ENCODE measurements at places on chromosomes 7 and 10.
A peak's percentile ranks its signal among the peaks of the same experiment; 100 is the strongest.

GRCh38 chr7:70734411-70734810, 397.5 kb upstream of the GALNT17 start:
- no peaks in the 10 kb centered on the region for H3K27me3 ChIP-seq
- H3K27ac ChIP-seq, result no peak overlapping the region
- H3K4me1 ChIP-seq, result no peaks in the 10 kb centered on the region
- no peaks in the 10 kb centered on the region for H3K36me3 ChIP-seq

GRCh38 chr7:133481676-133482075, 228.8 kb downstream of the EXOC4 start:
- no peaks in the 10 kb centered on the region for H3K27me3 ChIP-seq
- H3K4me3 ChIP-seq, result no peak overlapping the region
- no peak overlapping the region for H3K27ac ChIP-seq
- H3K4me1 ChIP-seq, result peaks cover 6% of the 10 kb centered on the region
- DNase-seq, result peak; percentile 64
- H3K36me3 ChIP-seq, result no peaks in the 10 kb centered on the region

GRCh38 chr10:114649217-114649903, 8.7 kb downstream of the ABLIM1 start:
- no peaks in the 10 kb centered on the region for H3K27me3 ChIP-seq
- no peak for DNase-seq
- no peak overlapping the region for H3K27ac ChIP-seq
- H3K36me3 ChIP-seq, result no peaks in the 10 kb centered on the region

- H3K27me3 ChIP-seq, result no peaks in the 10 kb centered on the region
- H3K4me1 ChIP-seq, result no peaks in the 10 kb centered on the region
- no peaks in the 10 kb centered on the region for H3K36me3 ChIP-seq
- no peak overlapping the region for H3K4me3 ChIP-seq
- H3K27ac ChIP-seq, result no peak overlapping the region
- DNase-seq, result no peak
Observed at GRCh38 chr7:109456116-109456515, 886.4 kb downstream of the DNAJB9 start.

- H3K4me3 ChIP-seq, result no peak overlapping the region
- H3K27me3 ChIP-seq, result no peaks in the 10 kb centered on the region
- DNase-seq, result peak; percentile 64
- H3K36me3 ChIP-seq, result no peaks in the 10 kb centered on the region
Observed at GRCh38 chr7:23938937-23939552, 229.0 kb downstream of the STK31 start.

DNA sequence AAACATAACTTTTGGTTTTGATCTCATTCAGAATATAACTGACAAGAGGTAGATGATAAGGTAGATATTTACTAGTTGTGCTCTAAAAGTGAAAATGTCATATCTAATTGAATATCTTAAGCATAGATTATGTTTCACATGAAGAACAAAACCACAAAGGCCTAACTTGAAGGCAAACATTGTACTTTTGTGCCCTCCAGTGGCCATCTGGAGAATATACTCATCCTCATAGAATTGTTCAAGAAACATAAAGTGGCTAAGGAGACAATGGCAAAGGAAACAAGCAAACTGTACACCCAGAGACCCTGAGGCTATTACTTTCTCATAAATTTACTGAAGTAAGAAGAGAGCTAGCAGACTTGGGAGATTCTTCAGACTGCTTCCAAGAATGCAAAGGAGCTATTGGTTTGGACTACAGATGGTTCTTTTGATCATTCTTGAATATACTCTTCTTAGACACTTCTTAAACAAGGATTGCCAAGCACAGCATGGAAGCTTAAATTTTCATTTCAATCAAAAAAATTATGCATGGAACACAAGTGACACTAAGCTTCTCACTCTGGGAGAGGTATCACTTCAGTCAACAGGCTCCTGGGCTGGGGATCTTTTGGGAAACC, 98.2 kb upstream of the DKK1 start:
- H3K27me3 ChIP-seq, result no peaks in the 10 kb centered on the region
- H3K4me3 ChIP-seq, result no peak overlapping the region
- H3K27ac ChIP-seq, result peak overlapping the region; percentile 65
- H3K4me1 ChIP-seq, result peaks cover 24% of the 10 kb centered on the region
- peak; percentile 96 for DNase-seq

DNA sequence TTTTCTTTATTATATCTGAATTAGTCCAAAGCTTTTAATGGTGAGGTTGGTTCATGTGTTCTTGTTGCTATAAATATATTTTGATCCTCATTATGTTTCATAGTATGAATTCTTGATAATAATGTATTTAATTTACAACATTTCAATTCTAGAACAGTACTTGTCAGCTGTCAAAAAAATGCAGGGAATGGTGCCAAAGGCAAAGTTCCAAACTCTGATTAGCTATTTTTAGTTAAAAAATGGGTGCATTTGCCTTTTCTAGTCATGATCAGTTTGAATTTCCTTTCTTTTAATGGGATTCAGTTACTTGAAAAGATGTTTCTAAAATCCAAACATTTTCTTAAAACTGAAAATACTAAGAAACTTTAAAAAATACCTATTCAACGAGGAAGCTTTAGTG, 49.6 kb downstream of the ANKIB1 start:
- H3K4me3 ChIP-seq, result no peak overlapping the region
- no peaks in the 10 kb centered on the region for H3K4me1 ChIP-seq
- H3K27ac ChIP-seq, result no peak overlapping the region
- DNase-seq, result no peak

DNA sequence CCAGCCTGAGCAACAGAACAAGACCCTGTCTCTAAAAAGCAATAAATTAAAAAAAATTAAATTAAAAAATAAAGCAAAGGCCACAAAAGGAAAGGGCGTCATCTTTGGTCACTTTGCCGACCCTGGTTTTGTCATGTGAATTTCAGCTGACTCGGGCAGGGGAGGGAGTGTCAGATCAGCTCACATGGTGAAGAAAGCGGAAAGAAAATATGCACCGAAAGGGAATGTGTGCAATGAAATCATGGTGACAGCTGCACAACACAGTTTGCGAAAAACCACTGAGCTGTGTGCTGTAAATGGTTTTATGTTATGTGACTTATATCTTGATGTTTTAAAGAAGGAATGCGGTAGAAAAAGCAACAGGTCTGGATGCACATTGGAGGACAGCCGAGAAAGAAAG, 39.8 kb downstream of the RCC1L start:
- no peaks in the 10 kb centered on the region for H3K27me3 ChIP-seq
- no peak overlapping the region for H3K27ac ChIP-seq
- no peak for DNase-seq

- H3K4me3 ChIP-seq, result no peak overlapping the region
- H3K4me1 ChIP-seq, result peaks cover 45% of the 10 kb centered on the region
- H3K36me3 ChIP-seq, result no peaks in the 10 kb centered on the region
- no peaks in the 10 kb centered on the region for H3K27me3 ChIP-seq
Observed at GRCh38 chr10:86964847-86965190, 3.5 kb upstream of the ADIRF start.

DNA sequence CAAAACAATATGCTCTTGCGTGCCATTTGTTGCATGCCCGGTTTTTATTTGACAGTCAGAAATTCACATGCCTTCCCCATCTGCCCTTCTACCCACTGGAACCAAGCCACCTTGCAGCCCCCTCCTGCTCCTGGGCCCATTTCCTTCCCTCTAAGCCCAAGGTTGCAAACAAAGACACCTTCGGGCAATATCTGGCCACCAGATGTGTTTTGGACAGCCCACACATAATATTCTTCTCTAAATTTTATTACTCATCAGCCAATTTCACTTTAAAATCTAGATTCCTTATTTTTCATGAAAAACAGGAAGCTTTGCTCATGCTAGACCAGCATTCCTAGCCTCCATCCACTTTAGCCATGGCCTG, 18.2 kb upstream of the C10orf105 start:
- no peaks in the 10 kb centered on the region for H3K36me3 ChIP-seq
- no peak overlapping the region for H3K27ac ChIP-seq
- no peaks in the 10 kb centered on the region for H3K27me3 ChIP-seq
- no peak for DNase-seq

DNA sequence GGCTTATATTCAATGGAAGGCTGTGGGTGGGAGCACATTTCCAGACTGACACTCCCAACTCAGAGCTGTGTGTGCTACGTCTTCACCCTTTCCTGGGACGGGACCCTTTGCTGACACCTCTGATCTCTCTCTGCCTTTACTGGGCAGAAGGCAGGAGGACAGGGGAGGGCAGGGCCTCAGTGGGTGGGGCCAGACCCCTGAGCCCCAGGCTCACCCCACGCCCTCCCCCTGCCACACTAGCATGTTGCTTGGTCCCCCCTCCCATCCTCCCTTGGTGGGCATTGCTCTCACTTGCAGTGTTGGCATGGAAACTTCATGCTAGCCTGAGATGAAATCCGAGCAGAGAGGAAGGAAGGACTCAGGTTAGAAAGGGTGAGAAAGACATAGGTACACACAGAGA, 18.4 kb downstream of the TMEM273 start:
- H3K36me3 ChIP-seq, result no peaks in the 10 kb centered on the region
- peaks cover 10% of the 10 kb centered on the region for H3K27me3 ChIP-seq
- no peak for DNase-seq
- no peaks in the 10 kb centered on the region for H3K4me1 ChIP-seq
- no peak overlapping the region for H3K4me3 ChIP-seq
- H3K27ac ChIP-seq, result no peak overlapping the region

DNA sequence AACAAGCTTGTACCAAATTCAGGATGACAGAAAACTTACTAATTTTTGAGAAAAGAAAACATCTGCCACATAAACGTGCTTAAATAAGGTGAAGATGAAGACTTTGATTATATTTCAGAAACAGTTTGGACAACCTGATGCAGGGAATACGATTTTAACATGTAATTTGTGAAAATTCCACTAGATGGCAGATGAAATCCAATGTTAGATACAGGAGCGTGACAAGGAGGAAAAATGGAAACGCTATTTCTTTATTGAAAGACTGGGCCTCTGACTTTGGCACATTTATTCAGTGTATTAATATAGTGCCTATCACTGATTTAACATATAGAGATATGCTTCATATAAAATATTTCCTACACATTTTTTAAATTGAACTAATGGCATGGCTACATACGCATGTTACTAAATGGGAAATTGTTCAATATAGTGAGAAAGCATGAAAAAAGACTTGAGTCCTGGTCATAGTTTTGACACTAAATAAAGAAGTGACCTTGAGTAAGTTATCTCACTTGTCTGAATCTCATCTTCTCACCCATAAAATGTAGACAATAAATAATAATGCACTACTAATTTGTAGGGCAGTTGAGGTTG, 60.7 kb downstream of the CD36 start:
- H3K27me3 ChIP-seq, result no peaks in the 10 kb centered on the region
- H3K27ac ChIP-seq, result no peak overlapping the region
- H3K36me3 ChIP-seq, result no peaks in the 10 kb centered on the region
- no peak overlapping the region for H3K4me3 ChIP-seq

DNA sequence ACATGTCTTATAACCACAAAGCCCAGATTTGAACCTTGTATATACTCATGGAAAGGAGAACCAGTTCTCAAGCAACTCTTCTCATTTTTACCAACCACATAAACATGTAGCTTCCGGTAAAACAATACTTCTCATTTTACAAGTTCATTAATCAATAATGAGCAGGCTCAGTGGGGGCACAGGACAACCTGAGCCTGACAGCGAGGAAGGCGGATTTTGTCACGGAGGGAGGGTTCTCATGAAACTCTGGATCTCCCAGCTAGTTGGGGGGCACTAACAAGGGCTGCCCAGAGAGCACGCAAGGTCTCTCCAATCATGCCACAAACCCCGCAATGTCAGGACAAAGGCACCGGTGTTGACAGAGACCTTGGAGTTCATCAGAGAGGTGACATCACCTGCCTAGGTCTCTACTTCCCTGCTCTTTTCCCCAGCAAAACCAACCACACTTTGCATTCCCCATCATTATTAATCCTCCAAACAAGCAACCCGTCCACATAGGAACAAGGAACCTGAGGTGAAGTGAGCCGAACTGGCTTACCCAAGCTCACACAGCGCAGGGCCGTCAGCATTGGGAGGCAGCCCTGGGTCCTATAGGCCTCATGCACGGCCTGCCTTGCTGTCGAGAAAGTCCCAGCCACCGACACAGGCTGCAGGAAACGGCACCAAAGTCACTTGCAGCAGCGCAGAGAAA, 192.1 kb upstream of the KLF14 start:
- H3K4me1 ChIP-seq, result peaks cover 35% of the 10 kb centered on the region
- H3K27ac ChIP-seq, result no peak overlapping the region
- H3K4me3 ChIP-seq, result no peak overlapping the region
- no peaks in the 10 kb centered on the region for H3K27me3 ChIP-seq
- peaks cover 5% of the 10 kb centered on the region for H3K36me3 ChIP-seq

- no peak overlapping the region for H3K4me3 ChIP-seq
- no peak overlapping the region for H3K27ac ChIP-seq
- peaks cover 31% of the 10 kb centered on the region for H3K27me3 ChIP-seq
- no peaks in the 10 kb centered on the region for H3K36me3 ChIP-seq
- no peaks in the 10 kb centered on the region for H3K4me1 ChIP-seq
Observed at GRCh38 chr10:75375838-75376237, 25.7 kb downstream of the ZNF503 start.

DNA sequence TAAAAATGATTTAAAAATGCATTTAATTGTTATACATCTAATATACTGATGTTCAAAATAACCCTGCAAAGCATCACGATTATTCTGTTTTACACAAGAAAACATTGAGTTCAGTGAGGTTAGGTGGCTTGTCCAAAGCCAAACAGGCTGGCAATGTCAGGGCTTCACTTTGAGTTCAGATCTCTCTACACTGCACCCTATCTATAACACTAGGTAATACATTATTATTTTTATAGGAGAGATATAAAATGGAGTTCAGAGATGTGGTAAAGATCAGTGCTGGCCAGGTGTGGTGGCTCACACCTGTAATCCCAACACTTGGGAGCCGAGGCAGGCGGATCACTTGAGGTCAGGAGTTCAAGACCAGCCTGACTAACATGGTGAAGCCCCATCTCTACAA, 165.9 kb upstream of the MYO3A start:
- peaks cover 9% of the 10 kb centered on the region for H3K27me3 ChIP-seq
- H3K4me1 ChIP-seq, result no peaks in the 10 kb centered on the region
- H3K36me3 ChIP-seq, result no peaks in the 10 kb centered on the region

DNA sequence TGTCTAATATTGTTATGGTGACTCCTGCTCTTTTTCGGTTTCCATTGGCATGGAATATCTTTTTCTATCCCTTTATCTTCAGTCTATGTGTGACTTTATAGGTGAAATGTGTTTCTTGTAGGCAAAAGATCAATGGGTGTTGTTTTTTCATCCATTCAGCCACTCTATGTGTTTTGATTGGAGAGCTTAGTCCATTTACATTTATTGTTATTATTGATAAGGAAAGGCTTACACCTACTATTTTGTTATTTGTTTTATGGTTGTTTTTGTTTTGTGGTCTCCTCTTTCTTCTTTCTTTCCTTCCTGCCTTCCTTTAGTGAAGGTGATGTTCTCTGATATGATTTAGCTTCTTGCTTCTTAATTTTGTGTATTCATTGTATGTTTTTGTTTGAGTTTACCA, 414.3 kb downstream of the ADRA2A start:
- H3K4me3 ChIP-seq, result no peak overlapping the region
- H3K27ac ChIP-seq, result no peak overlapping the region
- no peaks in the 10 kb centered on the region for H3K27me3 ChIP-seq

GRCh38 chr10:30816159-30816819, 186.7 kb upstream of the LYZL2 start:
- H3K4me3 ChIP-seq, result no peak overlapping the region
- H3K36me3 ChIP-seq, result no peaks in the 10 kb centered on the region
- H3K27ac ChIP-seq, result no peak overlapping the region
